ENCODE measurements at places on chromosomes 12 and 14. TPM values are rescaled to one million over a fixed set of nuclear protein-coding genes. Genes with fewer than 3 reads are reported as not detected.

GRCh38 chr12:66925083-66925482 lies 246.2 kb upstream of the GRIP1 start:
- no peak for DNase-seq

DNA sequence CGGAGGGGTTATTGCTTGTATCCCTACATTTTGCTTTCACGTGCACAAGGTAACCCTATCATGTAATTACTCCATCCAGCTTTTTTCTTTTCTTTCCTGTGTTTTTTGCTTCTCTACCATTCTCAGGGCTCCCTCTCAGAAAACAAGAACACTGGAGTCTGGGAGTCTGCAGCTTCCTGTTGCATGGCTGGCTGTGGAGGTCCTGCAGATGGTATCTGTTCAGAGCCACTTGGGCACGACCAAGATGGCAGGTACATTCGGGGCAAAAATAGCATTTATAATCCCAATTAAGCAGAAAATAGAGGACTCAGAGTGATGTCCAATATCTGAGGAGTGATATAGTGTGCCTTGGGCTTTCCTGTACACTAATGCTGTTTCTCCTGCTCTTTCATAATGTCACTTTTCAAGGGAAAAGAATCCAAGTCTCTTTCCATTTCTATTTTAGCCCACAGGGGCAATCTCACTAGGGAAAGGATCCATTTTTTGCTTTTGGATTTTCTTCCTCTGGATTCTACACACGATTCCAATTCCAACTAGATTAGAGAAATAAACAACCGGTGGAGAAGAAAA lies 3.2 kb upstream of the NUMB start:
- DNase-seq: no peak

Gene CKB
- polyA plus RNA-seq: 7.1 TPM

GRCh38 chr14:93936245-93936644 lies 9.1 kb downstream of the FAM181A start:
- no peak for DNase-seq

- DNase-seq: peak; percentile 35
Measured at GRCh38 chr12:103571286-103571685, 15.8 kb upstream of the STAB2 start.

- peak; percentile 79 for DNase-seq
Measured at GRCh38 chr12:89135976-89136634, 216.2 kb downstream of the DUSP6 start.

DNA sequence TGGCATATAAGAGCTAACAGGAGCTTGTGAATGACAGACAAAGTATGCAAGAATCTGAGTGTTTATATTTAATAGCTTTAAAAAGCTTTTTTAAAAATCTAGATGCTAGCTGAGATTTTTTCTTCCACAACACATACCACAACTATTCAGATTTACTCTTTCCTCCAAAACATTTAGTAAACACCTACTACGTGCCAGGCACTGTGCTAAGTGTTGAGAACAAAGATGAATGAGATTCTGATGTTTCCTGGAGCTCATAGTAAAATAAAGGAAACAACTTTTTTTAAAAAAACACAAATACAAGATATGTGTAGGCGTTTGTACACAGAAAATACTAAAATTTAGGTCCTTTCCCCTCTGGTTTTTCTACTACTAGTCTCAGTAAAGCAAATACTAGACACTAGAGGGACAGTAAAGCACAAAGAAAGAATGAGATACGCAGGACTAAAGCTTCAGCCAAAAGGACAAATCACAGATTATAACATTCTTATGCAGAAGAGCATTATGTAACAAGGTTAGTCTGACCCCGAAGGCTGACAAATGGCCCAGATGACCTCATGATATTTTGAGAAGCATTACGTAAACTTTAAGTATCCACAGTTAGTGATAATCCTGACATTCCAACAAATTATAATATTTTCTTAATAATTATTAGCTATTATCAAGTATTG lies 78.6 kb upstream of the PAWR start:
- no peak for DNase-seq

- DNase-seq: no peak
Measured at GRCh38 chr12:105724641-105725040, 394.1 kb downstream of the C12orf75 start.
